ENCODE measurements at places on chromosomes 6 and 20.

DNA sequence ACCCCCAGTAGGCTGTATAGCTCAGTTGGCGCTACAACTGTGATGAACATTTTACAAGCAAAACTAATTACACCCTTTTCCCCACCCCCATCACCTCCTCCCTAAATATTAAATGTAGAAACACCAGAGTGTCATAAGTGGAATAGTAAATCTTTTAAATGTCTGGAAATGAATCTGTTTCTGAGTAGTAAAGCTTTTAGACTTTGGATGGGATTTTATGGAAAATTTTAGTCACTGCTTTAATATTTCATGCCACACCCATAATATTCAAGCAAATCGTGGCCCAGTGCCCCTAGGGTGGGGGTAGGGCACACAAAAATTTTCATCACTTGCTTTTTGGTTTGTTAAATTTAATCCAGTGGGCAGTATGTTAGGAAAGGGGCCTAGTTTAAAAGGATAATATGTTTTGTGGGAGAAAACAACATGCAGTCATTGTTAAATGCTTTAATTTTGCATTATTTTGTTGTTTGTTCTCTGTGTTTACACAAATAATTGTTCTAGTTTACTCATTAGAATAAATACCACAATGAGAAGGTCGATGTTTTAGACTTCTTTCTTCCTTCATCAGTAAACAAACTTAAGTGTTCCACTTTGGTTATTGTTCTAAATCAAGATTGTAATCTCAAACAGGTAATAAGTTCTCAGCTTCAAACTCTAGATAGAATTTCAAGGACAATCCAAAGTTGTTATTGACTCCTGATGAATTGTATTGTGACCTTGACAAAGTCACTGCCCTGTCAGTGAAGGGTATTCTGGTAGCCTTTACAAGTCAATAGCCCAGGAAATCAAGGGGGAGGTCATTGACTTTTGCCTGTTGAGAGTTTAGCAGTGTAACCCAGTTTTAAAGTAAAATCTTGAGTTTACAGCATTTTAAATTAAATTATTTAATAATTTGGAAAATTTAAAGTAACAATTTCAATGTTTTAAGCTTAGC, 79.2 kb downstream of the CBFA2T2 start:
- no peak for DNase-seq

DNA sequence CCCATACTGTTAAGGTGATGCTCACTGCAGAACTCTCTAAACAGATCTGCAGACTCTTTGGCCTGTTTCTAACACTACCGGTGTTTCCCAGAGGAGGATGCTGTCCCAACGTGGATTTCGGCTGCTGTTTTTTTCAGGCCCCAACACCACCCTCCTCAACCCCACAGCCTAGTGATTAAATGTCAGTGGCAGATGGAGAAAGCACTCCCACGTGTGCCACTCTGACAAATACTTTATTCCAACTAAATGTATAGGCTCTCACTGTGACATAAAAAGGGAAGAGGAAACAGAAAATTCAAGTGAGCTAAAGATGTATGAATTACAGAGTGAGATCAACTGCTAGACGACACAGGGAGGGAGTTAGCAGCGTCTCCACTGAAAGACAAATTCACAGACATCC, 3.6 kb downstream of the TBC1D20 start:
- DNase-seq: no peak

DNA sequence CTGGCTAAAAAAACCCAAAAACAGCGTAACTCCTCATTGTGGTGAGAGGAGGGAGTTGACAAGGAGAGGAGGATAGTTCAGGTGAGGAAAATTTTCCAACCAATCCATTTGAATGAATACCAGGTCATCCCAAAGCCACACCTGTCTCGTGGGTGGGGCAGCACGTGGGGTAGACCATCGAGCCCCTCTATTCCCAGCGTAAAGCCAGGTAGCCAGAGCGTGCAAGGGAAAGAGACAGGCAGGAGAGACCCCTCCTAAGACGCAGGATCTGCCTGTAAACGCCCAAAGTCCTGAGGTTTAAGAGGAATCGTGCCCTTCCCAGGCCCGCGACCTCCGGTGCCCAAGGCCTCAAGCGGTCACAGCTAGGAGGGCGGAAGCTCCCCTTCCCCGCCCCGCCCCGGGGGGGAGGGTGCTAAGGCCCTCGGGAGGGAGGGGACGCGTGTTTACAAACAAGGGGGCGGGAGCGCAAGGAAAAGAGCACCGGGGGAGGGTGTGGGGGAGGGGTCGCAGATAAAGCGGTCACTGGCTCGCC, 712 bp downstream of the RXRB start:
- peak; percentile 79 for DNase-seq

DNA sequence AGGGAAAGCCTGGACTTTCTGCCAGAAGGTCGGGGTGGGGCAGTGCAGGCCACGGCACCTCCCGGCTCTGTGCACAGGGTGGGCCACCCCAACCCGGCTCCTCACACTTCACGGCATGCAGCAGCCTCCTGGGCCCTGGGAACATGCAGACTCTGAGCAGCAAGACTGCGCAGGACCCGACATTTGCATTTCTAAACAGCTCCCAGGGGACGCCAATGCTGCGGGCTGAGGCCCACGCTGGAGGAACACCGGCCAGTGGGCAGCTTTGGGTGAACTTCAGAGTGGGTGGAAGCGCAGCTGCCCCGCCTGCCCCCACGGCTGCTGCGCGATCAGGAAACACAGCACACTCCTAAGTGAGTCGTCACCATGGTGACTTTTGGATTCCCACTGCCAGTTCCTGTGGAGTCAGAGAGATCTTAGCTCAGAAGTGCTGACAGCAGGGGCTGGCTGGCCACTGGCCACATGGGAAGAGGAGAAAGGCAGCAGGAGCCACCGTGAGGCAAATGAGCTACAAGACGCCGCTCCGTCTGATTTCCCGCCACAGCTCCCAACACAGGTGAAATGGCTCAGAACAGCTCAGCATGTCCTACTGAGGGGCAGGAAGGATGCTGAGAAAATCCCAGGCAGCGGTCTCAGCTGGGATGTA, 52.1 kb downstream of the RNASET2 start:
- DNase-seq: no peak

DNA sequence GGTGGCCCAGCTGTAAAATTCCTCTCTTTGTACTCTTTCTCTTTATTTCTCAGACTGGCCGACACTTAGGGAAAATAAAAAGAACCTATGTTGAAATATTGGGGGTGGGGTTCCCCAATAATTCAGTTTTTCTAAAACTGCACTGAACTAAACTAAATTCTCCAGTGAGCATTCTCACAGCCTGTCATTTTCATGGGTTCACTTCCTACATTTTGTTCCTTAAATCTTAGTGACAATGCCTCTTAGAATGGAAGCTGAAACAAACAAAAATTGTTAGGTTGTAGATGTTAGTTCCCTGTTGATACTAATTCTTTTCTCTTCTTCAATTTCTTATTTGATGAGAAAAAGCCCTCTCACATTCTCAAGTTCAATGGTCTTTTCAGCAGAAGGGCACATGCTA, 35.8 kb upstream of the IFNGR1 start:
- no peak for DNase-seq

GRCh38 chr6:46016063-46016608, 476 bp upstream of the CLIC5 start:
- DNase-seq: no peak

GRCh38 chr6:16754876-16755275, 6.4 kb downstream of the ATXN1 start:
- no peak for DNase-seq

GRCh38 chr6:154786144-154786868, 53.1 kb downstream of the SCAF8 start:
- DNase-seq: no peak

DNA sequence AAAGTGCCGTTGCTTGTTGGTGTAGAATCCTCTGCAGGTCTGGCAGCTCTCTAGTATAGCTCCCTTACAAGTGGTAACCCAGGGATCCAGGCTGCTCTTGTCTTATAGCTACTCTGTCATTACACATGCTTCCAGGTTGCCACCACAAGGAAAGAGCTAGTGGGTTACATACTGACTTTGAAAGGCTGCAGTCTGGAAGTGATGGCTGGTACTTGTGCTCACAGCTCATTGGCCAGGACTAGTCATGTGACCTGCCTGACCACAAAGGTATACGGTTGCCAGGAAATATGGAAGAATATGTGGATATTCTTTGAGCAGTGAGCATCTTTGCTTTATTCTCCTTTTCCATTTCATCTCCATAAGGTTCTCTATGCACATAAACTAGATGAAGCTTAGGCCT, 46.0 kb downstream of the RREB1 start:
- no peak for DNase-seq

DNA sequence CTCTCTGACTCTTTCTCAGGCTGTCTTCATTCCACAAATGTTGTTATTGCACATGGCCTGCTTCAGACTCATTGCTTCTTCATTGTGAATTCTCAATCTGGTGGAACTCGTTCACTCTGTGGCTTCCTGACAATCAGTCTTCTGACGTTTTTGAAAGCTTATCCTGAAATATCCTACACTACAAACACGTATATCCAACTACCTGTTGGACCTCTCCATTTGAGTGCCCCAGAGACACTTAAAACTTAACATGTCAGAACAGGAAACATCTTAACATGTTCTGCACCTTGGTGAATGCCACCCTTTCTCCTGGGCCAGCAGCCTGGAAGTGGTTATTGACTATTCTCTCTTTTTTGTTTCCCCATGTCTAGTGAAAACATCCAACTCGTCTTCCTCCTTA, 50.8 kb downstream of the AIG1 start:
- no peak for DNase-seq

DNA sequence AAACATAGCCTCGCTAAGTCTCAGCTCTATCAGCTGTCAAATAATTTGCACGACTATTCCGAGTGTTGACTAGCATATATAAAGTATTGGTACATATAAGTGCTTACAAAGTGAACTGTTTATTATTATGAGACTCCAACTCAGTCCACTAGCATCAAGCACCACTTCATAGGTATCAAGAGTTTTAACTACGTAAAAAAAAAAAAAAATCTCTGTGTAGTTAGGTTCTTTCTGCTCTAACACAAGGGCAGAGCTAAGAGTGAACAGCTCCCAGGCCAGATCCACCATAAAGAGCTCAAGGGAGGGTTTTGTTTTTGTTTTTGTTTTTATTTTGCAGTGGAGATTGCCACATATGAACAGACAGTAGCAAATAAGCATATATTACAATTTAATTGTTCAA, 309.8 kb upstream of the SGK1 start:
- no peak for DNase-seq

GRCh38 chr6:125793863-125794262, 3.1 kb downstream of the NCOA7 start:
- no peak for DNase-seq

DNA sequence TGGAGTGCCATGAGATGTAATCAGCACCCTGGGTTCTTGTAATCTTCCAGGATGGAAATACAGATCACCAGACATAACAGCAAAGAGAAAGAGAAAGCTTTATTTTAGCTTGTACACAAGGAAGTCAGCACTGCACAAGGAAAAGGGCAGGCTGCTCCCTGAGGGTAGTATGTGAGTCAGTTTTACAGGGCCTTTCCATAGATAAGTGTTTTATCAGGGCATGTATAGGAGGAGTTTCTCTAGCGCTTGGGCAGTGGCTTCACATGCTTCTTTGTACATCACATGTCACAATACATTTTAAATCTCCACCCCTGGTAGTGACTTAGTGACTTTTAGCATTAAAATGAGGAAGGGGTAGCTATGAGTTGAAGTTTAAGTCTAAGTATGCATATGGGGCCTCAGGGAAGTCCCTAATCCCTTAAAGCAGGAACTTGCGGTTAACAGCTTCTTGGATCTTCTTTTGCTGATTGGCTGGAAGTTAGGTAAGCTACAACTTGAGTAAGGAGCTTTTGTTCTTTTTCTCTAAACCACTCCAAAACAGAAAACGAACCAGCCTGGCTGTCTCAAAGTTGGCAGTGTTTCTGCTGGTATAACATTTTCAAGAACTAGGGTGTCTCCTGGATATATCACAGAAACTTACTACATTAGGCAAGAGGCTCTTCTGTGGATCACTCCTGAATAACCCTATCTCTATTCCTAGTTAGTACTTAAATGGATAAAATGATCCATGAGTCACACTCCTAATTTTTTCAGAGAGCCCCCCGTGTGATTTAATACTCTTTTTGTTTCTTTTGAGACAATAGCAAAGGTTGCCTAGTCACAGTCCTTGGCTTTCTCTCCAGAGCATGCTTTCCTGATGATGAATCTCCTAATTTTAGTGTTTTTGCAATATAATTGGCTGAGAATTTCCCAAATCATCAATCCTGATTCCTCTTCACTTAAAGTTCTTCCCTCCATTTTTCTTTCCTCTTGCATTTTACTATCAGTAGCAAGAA, 60.2 kb downstream of the MRAP2 start:
- no peak for DNase-seq

- DNase-seq: peak; percentile 23
These were observed 28.5 kb downstream of the SF3B5 start for GRCh38 chr6:144066741-144067484.

DNA sequence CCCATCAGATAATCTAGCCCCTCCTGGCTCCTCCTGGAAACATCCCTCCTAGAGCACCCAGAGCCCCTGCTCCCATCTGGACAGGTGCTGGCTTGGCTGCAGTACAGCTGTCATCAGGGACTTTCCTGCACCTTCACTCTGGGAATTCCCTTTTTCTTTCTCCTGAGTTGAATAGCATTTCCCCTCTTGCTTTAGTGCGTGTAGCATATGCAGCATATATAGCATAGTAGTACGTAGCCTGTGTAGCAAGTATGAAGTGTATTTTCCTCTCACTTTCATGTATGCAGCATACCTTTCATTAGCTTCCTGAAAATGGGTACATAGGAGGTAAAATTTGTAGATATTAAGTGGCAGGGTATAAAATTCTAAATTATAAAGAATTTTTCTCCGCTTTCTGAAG, 352.9 kb downstream of the ESR1 start:
- no peak for DNase-seq

GRCh38 chr6:107769053-107769658, 55.0 kb downstream of the SCML4 start:
- no peak for DNase-seq

- DNase-seq: no peak
These were observed 3.5 kb downstream of the CST9 start for GRCh38 chr20:23602241-23602640.

DNA sequence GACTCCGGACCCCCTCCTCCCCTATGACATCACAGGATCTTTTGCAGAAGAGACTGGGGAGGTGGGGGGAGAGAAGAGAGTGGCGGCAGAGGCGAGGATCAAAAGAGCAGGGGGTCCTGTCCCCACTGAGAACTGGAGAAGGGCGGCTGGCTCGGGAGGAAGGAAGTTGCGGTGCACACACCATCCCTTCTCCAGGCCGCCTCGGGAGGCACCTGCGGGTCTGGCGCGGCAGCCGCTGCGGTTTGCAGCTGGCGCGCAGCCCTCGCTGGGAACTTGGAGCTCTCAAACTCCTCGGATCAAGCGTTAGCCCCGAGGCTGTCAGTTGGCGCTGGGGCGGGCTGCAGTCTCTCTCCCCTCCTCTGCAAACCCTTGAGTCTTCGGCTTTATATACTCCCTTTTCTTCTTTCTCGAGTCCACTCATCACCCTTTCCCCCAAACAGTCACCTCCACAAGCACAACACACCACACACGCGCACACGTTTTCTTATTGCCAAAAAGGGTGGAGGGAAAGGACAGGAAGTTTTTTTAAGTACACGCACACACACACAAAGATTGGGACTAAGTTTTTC, 180.7 kb downstream of the TBXT start:
- no peak for DNase-seq

DNA sequence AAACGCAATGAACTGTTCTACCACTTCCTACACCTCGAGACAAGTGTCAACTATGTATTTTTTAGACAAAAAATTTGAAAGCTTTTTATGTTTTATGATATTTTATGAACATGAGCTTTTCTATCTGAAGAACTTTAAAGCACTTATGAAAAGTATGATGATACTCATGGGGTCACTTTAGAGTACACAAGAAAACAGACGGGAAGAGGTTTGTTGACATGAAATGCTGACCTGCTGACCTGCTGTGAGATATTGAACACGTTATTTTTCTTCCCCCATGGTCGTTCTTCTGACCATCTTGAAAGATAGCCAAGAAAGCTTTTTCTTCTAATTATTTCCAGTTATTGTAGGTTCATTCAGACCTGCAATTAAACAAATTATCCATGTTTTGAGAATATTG, 63.1 kb downstream of the PLEKHG1 start:
- DNase-seq: no peak
